ENCODE measurements at places on chromosomes 7 and 10.

- H3K4me1 ChIP-seq: no peaks in the 10 kb centered on the region
- no peak overlapping the region for H3K27ac ChIP-seq
- ATAC-seq: no peak
- no peak overlapping the region for H3K4me3 ChIP-seq
- H3K36me3 ChIP-seq: no peaks in the 10 kb centered on the region
Observed at GRCh38 chr10:116511365-116511764, 34.4 kb upstream of the PNLIP start.

DNA sequence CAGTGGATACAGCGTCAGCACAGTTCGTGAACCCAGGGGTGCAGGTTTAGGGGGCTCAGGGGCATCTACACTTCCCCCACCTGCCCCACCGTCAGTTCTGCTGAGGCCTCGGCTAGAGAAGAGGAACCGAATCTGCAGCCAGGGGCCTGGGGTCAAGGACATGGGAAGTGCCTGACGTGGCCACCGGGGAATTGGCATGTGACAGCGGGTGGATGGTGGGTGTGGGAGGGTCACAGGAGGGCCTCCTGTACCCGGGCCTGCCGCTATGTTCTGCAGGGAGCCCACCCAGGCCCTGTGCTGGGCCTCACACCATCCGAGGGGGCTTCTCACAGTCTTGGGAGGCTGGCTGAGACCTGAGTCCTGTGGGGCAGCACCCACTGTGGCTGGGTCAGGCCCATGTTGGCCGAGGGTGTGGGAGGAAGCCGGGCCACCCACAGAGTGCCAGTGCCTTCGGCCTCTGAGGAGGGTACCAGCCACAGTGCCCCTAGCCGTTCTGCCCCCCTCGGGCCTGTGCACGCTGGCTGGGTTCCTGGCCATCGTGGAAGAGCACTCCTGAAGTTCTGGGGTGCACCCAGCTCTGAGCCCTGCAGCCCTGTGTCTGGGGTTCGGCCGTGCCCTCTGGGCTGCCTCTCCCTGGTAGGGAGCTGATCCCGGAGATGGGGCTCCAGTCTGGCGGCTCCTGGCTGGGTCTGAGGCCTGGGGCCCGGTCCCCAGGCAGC, 5.9 kb downstream of the TTYH3 start:
- H3K36me3 ChIP-seq: no peaks in the 10 kb centered on the region
- no peak overlapping the region for H3K4me3 ChIP-seq
- H3K27ac ChIP-seq: no peak overlapping the region
- no peak for ATAC-seq

- H3K4me3 ChIP-seq: no peak overlapping the region
- ATAC-seq: no peak
- H3K27me3 ChIP-seq: no peaks in the 10 kb centered on the region
- no peak overlapping the region for H3K27ac ChIP-seq
Observed at GRCh38 chr10:112613620-112614019, 166.6 kb downstream of the VTI1A start.

GRCh38 chr7:116223588-116223987, 13.2 kb downstream of the TES start:
- H3K27ac ChIP-seq: peak overlapping the region; percentile 68
- H3K4me1 ChIP-seq: peaks cover 57% of the 10 kb centered on the region
- H3K36me3 ChIP-seq: no peaks in the 10 kb centered on the region
- ATAC-seq: no peak
- peak overlapping the region; percentile 58 for H3K4me3 ChIP-seq

DNA sequence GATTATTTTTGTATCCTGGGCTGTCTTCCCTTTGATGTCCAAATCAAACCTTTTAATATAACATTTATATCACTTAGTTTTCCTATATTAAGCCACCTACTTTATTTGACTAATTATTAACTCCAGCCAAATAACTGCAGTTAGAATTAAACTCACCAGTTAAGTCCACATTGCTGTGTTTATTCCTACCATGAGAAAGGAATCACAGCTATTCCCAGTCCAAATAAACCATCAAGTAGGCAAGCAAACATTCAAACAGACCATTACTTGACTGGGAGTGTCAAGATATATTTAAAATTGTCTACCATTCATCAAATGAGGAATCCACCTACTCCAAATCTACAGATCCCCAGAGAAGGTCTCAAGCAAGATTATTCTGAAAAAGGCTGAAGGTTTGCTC, 22.4 kb downstream of the PDE1C start:
- no peaks in the 10 kb centered on the region for H3K36me3 ChIP-seq
- H3K4me3 ChIP-seq: no peak overlapping the region
- no peaks in the 10 kb centered on the region for H3K4me1 ChIP-seq
- no peak overlapping the region for H3K27ac ChIP-seq
- no peak for ATAC-seq
- no peaks in the 10 kb centered on the region for H3K27me3 ChIP-seq

- H3K27ac ChIP-seq: no peak overlapping the region
- no peaks in the 10 kb centered on the region for H3K36me3 ChIP-seq
- no peak for ATAC-seq
Observed at GRCh38 chr7:111750878-111751277, 188.6 kb upstream of the IMMP2L start.

- no peak for ATAC-seq
- H3K27me3 ChIP-seq: no peaks in the 10 kb centered on the region
- no peaks in the 10 kb centered on the region for H3K36me3 ChIP-seq
- H3K4me1 ChIP-seq: no peaks in the 10 kb centered on the region
Observed at GRCh38 chr7:8585591-8585990, 152.2 kb downstream of the NXPH1 start.

DNA sequence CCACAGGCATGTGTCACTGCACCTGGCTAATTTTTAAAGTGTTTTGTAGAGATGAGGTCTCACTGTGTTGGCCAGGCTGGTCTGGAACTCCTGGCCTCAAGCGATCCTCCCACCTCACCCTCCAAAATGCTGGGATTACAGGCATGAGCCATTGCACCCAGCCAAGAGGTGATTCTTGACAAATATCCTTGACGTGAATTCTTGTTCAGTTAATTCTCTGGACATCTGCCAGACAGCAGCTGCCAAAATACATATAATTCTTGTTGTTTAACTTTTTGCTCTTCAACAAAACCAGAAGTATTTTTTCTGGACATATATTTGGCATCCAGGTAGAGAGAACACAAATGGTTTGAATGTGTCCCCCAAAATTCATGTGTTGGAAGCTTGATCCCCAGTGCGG, 3.2 kb downstream of the ACADSB start:
- H3K4me1 ChIP-seq: peaks cover 19% of the 10 kb centered on the region
- ATAC-seq: no peak
- H3K27me3 ChIP-seq: no peaks in the 10 kb centered on the region
- H3K27ac ChIP-seq: no peak overlapping the region
- H3K4me3 ChIP-seq: no peak overlapping the region

- H3K4me1 ChIP-seq: peaks cover 10% of the 10 kb centered on the region
- H3K27me3 ChIP-seq: no peaks in the 10 kb centered on the region
- peak overlapping the region; percentile 75 for H3K27ac ChIP-seq
- H3K4me3 ChIP-seq: peak overlapping the region; percentile 47
- no peaks in the 10 kb centered on the region for H3K36me3 ChIP-seq
- ATAC-seq: peak; percentile 71
Observed at GRCh38 chr10:50629495-50630122, 5.9 kb upstream of the SGMS1 start.

- H3K4me1 ChIP-seq: peaks cover 21% of the 10 kb centered on the region
- H3K27me3 ChIP-seq: no peaks in the 10 kb centered on the region
- H3K36me3 ChIP-seq: peaks cover 79% of the 10 kb centered on the region
- ATAC-seq: no peak
- H3K4me3 ChIP-seq: peak overlapping the region; percentile 99
Observed at GRCh38 chr7:139361523-139361922, 1.8 kb downstream of the LUC7L2 start.

GRCh38 chr10:78263521-78263988, 229.9 kb downstream of the RPS24 start:
- peaks cover 3% of the 10 kb centered on the region for H3K27me3 ChIP-seq
- no peaks in the 10 kb centered on the region for H3K36me3 ChIP-seq
- ATAC-seq: no peak
- no peaks in the 10 kb centered on the region for H3K4me1 ChIP-seq
- H3K27ac ChIP-seq: no peak overlapping the region

DNA sequence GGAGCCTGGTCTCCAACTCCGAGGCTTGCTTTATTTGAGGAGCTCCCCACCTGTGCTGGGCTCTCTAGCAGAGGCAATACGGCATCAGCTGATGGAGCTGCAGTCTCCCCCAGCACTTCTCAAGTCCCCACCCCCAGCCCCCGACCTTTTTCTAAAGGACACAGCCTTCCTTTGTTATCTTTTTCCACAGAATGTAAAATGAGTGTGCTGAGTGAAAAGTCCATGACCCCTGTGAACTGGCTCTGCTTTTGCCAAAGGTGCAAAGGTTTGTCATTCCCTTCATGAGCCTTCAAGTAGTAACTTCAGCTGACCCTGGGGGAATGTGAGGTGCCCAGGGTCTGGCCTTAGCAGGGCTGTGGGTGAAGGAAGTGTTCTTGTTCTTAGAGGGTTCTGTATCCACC, 25.5 kb downstream of the LRRC4 start:
- peak overlapping the region; percentile 73 for H3K27ac ChIP-seq
- H3K36me3 ChIP-seq: peaks cover 84% of the 10 kb centered on the region
- no peak overlapping the region for H3K4me3 ChIP-seq
- ATAC-seq: no peak

GRCh38 chr7:94943134-94943533, 35.7 kb downstream of the PPP1R9A start:
- no peaks in the 10 kb centered on the region for H3K27me3 ChIP-seq
- ATAC-seq: no peak
- H3K27ac ChIP-seq: no peak overlapping the region

DNA sequence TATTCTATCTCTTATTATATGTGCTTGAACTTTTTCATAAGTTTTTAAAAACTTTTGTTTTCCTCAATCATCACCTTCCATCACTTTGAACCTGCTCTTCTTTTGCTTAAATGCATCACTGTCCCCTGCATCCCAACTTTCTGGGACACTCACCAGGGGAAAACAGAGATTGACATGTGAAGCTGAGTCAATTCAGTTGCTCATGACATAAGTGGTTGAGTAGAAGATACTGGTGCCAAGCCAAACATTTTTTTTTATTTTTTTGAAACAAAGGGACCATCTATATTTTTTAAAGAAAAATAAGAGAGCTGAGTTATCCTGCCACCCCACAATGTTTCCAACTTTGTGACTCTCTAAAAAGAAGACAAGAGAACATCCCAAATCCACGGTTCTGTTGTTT, 61.8 kb upstream of the AHR start:
- no peak for ATAC-seq
- no peaks in the 10 kb centered on the region for H3K27me3 ChIP-seq
- H3K36me3 ChIP-seq: peaks cover 12% of the 10 kb centered on the region
- peak overlapping the region; percentile 84 for H3K4me3 ChIP-seq

- H3K27ac ChIP-seq: no peak overlapping the region
- ATAC-seq: no peak
- no peaks in the 10 kb centered on the region for H3K4me1 ChIP-seq
Observed at GRCh38 chr10:114374053-114374791, 30.1 kb downstream of the AFAP1L2 start.

- ATAC-seq: no peak
- peaks cover 23% of the 10 kb centered on the region for H3K27me3 ChIP-seq
- H3K4me3 ChIP-seq: no peak overlapping the region
- no peaks in the 10 kb centered on the region for H3K36me3 ChIP-seq
- H3K4me1 ChIP-seq: no peaks in the 10 kb centered on the region
- no peak overlapping the region for H3K27ac ChIP-seq
Observed at GRCh38 chr10:90925079-90926029, 4.5 kb upstream of the ANKRD1 start.

DNA sequence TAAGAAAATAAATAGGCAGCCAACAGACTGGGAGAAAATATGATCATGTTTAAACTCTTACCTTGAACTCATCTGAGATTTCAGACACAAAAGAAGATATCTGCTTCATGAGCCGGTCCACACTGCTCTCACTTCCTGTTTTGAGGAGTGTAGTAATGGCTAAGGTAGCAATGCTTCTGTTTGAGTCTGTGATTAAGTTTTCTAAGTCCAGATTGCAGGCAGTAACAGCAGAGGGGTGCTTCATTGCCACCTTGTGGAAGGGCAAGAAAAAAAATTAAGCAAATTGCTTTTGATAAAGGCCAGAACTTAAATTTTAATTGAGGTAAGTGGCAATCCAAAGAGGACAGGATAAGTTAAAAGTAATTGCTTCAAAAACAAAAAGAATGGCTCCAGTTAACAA, 69.1 kb downstream of the MEST start:
- peak; percentile 53 for ATAC-seq
- H3K27me3 ChIP-seq: no peaks in the 10 kb centered on the region
- peaks cover 18% of the 10 kb centered on the region for H3K36me3 ChIP-seq
- H3K4me3 ChIP-seq: no peak overlapping the region

GRCh38 chr10:124125305-124126116, 32.1 kb upstream of the CHST15 start:
- H3K27ac ChIP-seq: no peak overlapping the region
- no peak overlapping the region for H3K4me3 ChIP-seq
- H3K27me3 ChIP-seq: no peaks in the 10 kb centered on the region
- no peaks in the 10 kb centered on the region for H3K36me3 ChIP-seq

DNA sequence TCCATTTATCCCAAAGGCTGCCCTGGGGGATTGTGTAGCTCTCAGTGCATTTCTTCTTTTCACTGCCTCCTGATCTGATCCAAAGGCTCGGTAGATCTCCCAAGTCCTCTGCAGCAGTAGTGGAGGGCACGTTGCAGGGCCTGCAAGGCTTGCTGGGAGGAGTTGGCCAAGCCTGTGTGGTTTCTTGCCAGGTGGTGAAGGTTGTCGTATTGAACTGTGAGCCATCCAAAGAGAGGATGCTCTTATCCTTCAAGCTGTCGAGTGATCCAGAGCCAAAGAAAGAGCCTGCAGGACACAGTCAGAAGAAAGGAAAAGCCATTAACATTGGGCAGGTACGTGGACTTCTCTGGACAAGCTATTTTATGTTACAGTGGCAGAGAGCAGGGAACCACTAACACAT, 21.2 kb downstream of the PDCD11 start:
- no peaks in the 10 kb centered on the region for H3K27me3 ChIP-seq
- H3K4me1 ChIP-seq: no peaks in the 10 kb centered on the region
- H3K27ac ChIP-seq: peak overlapping the region; percentile 52
- ATAC-seq: no peak
- H3K4me3 ChIP-seq: no peak overlapping the region

- no peak for ATAC-seq
- H3K4me1 ChIP-seq: peaks cover 11% of the 10 kb centered on the region
- H3K36me3 ChIP-seq: no peaks in the 10 kb centered on the region
- peaks cover 13% of the 10 kb centered on the region for H3K27me3 ChIP-seq
Observed at GRCh38 chr7:95317546-95317945, 6.8 kb downstream of the PON1 start.

DNA sequence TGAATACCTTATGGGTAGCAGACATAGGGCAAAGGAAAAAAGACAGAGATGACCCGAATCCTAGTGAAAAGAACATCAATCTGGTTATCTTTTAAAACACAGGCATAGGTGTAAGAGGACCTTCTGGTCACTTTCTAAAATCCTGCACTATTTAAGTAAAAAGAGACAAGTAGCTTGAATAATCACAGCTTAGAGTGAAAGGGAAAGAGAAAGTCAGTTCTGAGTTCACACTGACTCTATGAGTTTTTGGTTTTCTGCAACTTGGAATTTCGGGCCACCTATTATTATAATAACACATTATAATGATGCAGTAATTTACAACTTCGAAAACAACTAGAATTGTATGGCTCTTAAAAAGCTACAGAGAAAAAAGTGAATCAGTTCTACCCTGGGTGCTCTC, 247.8 kb downstream of the DOCK4 start:
- no peaks in the 10 kb centered on the region for H3K36me3 ChIP-seq
- H3K27me3 ChIP-seq: no peaks in the 10 kb centered on the region
- no peaks in the 10 kb centered on the region for H3K4me1 ChIP-seq
- no peak overlapping the region for H3K27ac ChIP-seq
- H3K4me3 ChIP-seq: no peak overlapping the region

- H3K4me3 ChIP-seq: peak overlapping the region; percentile 8
- no peaks in the 10 kb centered on the region for H3K36me3 ChIP-seq
- H3K4me1 ChIP-seq: peaks cover 41% of the 10 kb centered on the region
Observed at GRCh38 chr7:17130281-17131059, 168.0 kb upstream of the AHR start.

- ATAC-seq: peak; percentile 91
- H3K36me3 ChIP-seq: no peaks in the 10 kb centered on the region
- no peaks in the 10 kb centered on the region for H3K4me1 ChIP-seq
Observed at GRCh38 chr10:80356563-80356988, at the start of the genes DYDC1 and DYDC2. Gene DYDC1 (minus strand): TSS chr10:80356755. CDS start chr10:80352601, 4,154 bp downstream. Gene DYDC2 (plus strand): TSS chr10:80356781. CDS start chr10:80362444, 5,663 bp downstream.
